ENCODE measurements at places on chromosomes 3 and 15. TPM values are rescaled to one million over a fixed set of nuclear protein-coding genes. Genes with fewer than 3 reads are reported as not detected.
A peak's percentile ranks its signal among the peaks of the same experiment; 100 is the strongest.

The HYAL2 gene
- total RNA-seq: 14.9 TPM

The TRANK1 gene
- 1.1 TPM for total RNA-seq

The RMDN3 gene
- 28.3 TPM for total RNA-seq

- DNase-seq: no peak
These were observed 48.5 kb downstream of the ITGA11 start for GRCh38 chr15:68383161-68384074.

DNA sequence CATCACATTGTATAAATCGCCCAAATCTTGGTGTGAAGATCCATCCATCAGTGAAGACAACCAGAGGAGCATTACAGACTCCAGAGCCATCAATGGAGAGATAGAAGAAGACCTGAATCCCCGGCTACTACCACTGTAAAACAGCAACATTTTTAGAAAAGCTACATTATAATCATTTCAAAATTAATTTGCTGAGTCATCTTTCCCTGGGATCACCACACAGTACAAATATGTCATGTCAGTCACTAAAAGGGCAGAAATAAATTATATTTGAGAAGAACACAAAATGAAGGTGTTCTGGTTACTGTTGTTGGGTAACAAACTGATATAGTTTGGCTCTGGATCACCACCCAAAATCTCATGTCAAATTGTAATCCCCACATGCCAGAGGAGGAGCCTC lies 218.5 kb upstream of the STT3B start:
- no peak for DNase-seq

- no peak for DNase-seq
These were observed 487.8 kb downstream of the FOXP1 start for GRCh38 chr3:71095511-71096291.

- no peak for DNase-seq
These were observed 275.3 kb upstream of the CADM2 start for GRCh38 chr3:84683493-84683892.

GRCh38 chr3:138675393-138675792 lies 66.8 kb downstream of the FAIM start:
- DNase-seq: no peak

DNA sequence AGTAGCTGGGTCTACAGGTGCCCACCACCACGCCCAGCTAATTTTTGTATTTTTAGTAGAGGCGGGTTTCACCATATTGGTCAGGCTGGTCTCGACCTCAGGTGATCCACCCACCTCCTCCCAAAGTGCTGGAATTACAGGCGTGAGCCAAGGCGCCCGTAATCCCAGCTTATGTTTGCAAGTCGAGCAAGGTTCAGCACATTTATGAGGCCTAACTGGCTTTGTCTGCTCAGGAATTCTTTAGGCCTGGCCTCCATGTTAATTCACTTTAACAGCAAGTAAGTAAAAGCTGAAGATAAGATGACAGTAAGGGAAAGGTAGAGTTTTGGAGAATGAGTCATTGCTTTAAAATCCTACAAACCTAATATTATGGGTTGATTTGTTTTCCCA lies 24.6 kb downstream of the SIDT1 start:
- DNase-seq: no peak

DNA sequence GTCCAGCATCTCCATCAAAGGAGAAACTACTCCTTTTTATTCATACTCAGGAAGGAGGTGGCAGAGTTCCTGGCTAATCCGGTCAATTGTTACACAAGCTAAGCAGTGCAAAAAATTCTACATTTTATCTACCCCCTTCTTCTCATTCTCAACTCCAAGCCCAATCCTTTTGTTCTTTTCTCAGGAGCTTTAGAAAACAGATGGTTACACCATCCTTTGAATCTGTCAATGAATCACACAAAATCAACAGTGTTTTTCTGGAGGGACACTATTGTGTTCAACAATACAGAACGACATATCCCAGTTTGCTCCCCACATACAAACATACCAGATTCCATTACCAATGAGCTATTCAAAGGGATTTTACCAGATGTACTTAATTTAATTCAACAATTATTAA lies 362.1 kb downstream of the MAGI1 start:
- DNase-seq: no peak

GRCh38 chr3:120145542-120146285 lies 51.5 kb upstream of the GSK3B start:
- DNase-seq: no peak

DNA sequence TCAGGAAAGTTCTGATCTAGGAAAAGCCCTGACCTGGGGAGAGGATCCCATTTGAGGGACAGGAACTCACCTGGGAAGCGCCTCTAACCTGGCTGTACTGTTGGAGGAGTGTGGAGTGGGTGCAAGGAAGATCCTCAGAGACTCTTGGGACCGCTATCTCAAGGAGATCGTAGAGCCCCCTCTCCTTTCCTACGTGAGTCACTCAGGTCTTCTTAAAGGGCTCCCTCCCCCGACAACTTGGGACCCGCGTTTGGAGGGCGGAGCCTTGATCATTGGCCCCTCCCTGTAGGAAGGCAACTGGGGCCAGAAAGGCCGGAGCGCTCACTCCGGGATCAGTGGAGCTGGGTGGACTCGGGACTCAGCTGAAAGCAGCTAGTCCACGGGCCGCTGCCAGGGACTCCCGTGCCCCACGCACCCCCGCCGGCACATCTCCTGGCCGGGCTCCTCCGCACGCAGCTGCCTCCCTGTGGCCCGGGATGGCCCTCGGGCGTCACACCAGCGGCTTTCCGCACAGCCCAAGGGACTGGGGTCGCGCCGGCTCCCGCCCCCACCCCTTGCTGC lies 520 bp downstream of the SLC26A6 start:
- peak; percentile 37 for DNase-seq

DNA sequence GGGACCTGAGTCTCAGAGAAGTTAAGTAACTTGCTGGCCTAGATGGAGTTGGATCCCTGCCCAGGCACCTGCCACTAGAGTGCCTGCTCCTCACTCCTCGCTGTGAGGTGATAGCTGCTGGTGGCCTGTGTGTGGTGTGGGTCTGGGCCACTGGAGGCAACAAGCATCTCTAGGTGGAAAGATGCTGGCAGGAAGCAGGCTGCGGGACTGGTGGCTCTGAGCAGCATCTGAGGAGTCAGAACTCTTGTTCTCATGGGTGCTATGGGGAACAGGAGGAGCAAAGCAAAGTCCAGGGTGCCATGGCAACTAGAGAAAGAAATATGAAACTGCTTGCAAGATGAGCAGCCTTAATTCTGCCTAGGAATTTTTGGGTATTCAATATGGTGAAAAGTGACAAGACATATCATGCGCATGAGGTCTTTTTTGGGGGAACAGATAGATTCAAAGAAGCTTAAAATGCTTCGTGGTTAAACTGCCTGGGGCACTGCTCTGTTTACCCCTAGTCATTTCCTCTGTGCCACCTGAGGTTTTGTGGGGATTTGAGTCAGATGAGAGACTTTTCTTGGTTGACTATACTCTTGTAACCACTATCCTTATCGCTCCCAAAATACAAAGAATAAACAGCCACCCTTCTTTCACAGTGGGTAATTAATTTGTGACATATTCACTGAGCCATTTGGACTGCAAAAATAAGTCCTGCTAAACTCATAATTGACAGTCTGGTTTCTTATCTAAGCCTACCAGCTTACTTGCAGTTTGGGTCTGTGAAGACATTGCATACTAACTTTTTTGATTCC lies 50.3 kb downstream of the MED12L start:
- DNase-seq: peak; percentile 48

DNA sequence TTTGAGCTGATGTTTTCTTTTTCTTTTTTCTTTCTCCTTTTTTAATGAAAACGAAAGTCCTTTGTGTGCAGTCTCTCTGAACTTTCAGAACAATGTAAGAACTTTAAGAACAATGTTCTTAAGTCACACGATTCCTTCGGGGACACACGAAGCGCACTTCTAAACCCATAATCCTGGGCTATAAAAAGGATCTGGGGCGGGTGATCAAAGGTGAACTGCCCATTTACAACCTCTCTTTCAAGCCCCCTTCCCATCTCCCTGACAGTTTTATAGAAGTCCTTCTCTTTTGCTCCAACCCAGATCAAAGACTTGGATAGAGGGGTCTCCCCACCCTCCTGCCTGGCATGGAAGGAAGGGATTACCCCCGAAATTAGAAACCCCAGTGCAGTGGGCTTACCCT lies 126.8 kb downstream of the BDH1 start:
- no peak for DNase-seq

- DNase-seq: no peak
These were observed 111.4 kb downstream of the PGPEP1L start for GRCh38 chr15:98896002-98896721.

DNA sequence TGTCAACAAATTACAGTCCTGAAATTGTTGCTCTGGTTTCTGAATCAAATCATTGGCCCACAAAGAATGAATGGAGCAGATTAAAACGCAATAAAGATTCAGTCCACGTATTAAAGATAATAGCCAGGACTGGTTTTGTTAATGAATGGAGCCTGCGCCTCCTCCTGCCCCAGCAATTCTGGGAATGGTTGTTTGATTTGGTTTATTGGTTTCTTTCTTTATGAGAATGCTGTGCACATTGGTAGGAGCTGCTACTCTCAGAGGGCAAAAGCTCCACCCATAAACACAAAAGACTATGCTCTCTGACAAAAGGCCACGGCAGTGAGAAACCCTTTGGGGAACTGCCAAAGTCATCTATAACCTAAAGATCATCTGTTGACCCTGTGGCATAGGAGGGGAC lies 261.1 kb downstream of the ABHD5 start:
- DNase-seq: no peak

DNA sequence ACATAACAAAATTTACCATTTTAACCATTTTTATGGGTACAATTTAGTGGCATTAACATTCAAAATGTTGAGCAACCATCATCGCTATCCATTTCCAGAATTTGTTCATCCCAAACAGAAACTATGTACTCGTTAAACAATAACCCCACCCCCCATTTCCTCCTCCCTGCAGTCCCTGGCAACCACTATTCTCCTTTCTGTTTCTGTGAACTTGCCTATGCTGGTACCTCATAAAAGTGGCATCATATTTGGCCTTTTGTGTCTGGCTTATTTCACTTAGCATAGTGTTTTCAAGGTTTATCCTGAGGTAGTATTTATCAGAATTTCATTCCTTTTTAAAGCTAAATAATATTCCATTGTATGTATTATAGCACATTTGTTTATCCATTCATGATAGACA lies 32.4 kb downstream of the C3orf80 start:
- no peak for DNase-seq

DNA sequence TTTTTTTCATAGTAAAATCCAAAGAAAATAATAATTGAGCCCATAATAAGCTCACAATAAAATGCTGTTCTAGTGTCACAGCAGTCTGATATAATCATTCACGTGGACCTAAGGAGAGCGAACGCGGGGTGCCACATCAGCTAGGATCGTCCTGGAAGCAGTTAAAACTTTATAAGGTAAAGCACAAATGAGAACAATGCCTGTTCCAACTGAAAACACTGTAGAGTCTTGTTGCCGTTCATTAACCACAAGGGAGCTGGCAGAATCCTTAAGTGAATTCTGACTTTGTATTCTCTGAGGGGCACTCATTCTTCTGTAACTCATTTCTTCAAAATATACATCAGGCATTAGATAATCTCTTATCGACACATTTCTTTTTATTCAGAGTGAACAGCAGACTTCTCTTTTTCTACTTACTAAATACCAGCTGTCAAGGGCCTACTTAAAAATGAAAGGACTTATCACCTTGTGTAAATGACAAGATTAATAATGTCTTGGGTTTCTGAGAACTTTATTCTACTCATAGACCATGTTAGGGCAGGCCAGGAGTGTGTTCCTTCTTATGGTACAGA lies 524.6 kb downstream of the MECOM start:
- DNase-seq: no peak

Measured in activated T-helper 2 cell treated with anti-CD3 and anti-CD28 coated beads, Interferon-gamma antibody, Interleukin-2, Interleukin-4, amounts not matched to agents 10 μg/mL and 5 μg/mL and 100 μg/mL, durations not matched to agents 14 hours and 24 hours and 36 hours (primary cell).